Lower leg skin (tissue), 4 donors: ENCODE measurements at places on chromosomes 7 and 10.

DNA sequence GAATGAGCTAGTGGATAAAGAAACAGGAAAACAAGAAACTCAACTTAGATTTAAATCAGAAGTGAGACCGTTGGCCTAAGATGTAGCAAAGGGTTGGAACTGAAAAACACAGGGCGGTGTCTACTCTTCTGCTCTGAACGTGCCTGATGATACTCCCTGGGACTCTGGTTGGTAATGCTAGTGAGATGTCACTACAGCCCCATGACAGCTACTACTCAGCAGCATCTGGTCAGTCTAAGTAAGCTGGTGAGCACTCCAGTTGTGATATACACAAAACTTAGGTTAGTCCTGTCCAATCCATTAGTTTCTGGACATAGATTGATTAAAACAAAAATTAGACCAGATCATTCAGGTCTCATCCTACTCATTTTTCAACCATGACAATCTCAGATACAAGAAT, 15.4 kb downstream of the MYPN start:
- no peak for DNase-seq

- DNase-seq = no peak
These were observed 4.9 kb downstream of the FAM149B1 start for GRCh38 chr10:73172867-73173266.

- no peak for DNase-seq
These were observed 31.5 kb upstream of the OR9A4 start for GRCh38 chr7:141884539-141885225.

GRCh38 chr7:28432105-28432504, 19.8 kb downstream of the CREB5 start:
- DNase-seq = no peak

- no peak for DNase-seq
These were observed 45.2 kb upstream of the DMTF1 start for GRCh38 chr7:87106974-87107612.

DNA sequence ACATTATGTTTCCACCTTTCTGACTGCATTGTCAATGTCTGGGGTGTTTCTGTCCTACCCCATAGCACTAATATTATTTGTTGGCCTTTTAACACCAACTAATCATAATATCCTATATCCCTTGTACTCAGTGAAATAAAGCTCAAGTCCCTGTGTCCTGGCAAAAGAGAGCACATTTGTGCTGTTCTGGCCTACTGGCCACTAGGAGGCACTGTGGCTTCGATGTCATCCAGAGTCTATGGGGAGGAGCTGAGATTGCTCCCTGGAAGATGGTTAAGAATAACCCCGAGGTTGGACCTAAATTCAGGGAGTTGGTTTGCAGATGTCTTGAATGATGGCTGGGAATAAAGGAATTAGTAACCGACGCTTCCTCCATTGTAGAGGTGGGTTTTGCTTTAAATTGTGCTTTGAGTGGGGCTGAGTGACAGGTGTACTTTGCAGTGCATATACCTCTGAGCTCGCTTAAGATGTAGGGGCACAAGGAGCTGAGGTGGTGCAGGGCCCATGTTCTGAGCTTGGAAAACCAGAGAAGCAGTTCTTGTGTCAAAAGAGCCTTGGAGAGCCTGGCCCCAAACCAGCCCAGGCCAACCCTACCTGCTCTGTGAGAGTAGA, 191.2 kb upstream of the PRSS1 start:
- DNase-seq = no peak
